ENCODE measurements at places on chromosomes 16 and 17.
A peak's percentile ranks its signal among the peaks of the same experiment; 100 is the strongest.

DNA sequence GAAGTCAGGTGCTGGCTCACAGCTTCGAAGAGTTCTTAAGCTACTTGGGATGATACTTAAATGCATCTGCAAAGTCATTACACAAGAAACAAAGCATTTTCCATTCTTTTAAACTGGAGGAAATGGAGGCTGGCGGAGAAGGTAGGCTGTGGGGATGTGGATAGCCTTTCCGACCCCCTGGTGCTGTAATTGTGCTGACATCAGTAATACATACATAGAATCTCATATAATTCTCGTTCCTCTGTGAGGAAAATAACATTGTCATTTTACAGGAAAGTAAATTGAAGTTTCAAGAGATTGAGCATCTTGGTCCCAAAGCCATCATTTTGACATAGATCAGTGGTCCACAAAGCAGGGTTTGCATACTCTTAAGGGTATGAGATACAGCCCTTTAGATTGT is 39.5 kb downstream of the UTP18 start:
- no peak for DNase-seq

DNA sequence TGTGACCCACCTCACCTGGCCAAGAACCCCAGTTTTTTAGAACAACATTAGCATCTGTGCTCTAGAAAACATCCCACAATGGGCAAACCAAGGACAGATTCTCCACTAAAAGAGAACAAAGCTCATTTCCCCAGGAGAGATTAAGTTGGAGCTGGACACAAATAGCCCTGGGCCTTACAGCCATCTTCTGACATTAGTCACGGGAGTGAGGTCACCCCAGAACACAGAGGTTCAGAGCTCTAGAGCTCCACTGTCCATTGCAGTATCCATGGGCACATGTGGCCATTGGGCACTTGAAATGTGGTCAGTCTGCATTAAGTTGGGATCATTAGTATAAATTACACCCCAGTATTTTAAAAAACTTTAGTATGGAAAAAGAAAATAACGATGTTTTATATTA is 47.6 kb upstream of the RBBP6 start:
- no peak for DNase-seq

- DNase-seq = peak; percentile 86
These were observed 150.8 kb downstream of the SSH2 start for GRCh38 chr17:29778956-29779811.

DNA sequence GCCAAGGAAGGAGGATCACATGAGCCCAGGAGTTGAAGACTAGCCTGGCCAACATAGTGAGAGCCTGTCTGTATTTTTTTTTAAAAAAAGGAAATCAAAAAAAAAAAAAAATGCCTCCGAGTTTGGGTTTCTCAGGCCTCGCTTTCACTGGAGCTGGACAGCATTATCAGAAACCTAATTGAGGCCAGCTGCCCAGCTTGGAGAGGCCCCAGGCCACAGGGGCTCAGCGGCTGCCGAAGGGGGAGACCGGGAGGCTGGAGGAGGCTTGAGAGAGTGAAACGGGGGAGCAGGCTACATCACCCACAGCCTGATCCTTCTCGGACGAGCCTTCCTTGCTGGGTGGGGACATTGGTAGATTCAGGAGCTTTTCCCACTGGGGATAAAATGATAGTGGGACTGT is 5.1 kb downstream of the TTYH2 start:
- DNase-seq = no peak

GRCh38 chr17:80064696-80065095 is 28.3 kb downstream of the CCDC40 start:
- DNase-seq = no peak

- peak; percentile 50 for DNase-seq
These were observed 54.5 kb downstream of the TUBD1 start for GRCh38 chr17:59838052-59838916.

GRCh38 chr17:75869282-75870141 is 8.9 kb downstream of the TRIM47 start:
- no peak for DNase-seq

- no peak for DNase-seq
These were observed 241.8 kb downstream of the C16orf95 start for GRCh38 chr16:87075319-87075860.

DNA sequence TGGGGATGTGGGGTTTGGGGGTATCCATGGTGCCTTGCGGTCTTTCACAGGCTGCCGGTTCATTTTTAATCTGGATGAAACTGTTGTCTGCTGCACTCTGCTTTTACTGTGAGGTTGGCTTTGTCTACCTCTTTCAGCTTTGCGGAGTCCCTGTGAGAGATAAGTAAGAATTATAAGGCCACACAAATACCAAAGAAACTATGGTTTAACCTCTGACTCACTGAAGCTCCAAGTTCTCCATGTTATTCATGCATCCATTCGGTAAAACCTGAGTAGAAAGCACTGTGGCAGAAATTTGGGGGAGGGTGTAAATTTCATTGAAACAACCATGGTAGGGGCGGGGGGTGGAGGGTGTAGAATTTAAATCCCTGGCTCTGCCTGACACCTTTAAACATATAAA is 30.5 kb downstream of the KIAA0753 start:
- no peak for DNase-seq

- DNase-seq = no peak
These were observed 94.1 kb downstream of the RPGRIP1L start for GRCh38 chr16:53609536-53609935.

- no peak for DNase-seq
These were observed 33.5 kb upstream of the ENDOV start for GRCh38 chr17:80381416-80381923.

DNA sequence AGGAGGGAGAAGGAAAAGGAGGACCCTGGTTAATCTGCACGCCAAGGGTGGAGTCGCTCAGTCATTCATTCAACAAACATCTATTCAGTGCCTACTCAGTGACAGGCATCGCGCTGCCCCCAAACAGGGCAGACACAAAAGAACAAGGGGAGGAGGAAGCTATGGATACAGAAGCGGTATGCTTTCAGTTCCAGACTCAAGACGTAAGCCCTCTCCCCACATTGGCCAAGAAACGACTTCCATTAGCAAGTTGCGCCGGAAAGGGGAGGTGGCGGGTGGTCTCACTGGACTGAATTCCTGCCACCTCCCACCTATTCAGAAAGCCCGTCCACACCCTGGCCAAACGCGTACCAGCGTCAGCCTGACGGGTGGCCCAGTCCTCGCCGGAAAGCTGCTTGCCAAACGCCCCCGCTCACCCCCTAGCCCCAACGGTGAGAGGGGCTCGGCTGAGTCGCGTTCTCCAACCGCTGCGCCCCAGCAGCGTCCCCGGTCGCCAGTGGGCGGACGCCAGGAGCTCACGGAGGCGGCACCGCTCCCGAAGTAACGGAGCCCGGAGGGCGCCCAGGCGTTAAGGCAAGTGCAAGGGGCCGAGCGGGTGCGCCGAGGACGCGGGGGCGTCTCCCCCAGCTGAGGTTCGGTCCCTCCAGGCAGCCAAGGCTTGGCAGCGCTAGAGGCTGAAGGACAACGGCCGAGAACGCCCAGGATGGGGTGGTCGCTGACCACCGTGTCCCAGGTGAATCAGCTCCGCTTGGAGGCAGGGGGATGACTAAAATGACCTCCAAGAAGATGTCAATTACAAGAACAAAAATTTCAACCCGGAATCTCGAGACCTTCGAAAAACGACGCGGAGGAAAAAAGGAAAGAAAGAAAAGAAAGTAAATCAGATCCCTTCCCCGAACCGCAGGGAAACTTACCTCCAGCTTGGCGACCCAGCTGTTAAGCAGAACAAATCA is 470.7 kb downstream of the SOX9 start:
- DNase-seq = no peak

DNA sequence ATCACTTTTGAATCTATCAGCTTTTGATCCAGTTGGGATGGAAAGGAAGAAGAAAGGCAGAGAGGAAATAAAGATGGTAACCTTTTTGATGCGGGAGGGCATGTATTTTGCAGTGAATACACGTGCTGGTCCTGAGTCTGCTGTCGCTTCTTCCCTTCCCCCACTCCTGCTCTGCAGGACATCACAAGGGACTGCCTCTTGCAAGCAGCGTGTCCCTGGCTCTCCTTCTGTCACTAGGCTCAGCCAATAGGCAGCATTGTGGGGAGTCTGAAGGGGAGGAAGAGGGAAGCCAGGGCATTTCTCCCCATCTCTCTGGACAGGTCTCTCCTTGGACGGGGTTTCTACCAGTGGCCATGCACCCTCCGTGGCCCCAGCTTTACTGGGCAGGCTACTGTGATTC is 15.7 kb upstream of the WFDC1 start:
- no peak for DNase-seq

- DNase-seq = no peak
These were observed 349.8 kb downstream of the SEC14L1 start for GRCh38 chr17:77490361-77491183.

GRCh38 chr17:81385320-81386111 is 9.7 kb upstream of the BAHCC1 start:
- no peak for DNase-seq

DNA sequence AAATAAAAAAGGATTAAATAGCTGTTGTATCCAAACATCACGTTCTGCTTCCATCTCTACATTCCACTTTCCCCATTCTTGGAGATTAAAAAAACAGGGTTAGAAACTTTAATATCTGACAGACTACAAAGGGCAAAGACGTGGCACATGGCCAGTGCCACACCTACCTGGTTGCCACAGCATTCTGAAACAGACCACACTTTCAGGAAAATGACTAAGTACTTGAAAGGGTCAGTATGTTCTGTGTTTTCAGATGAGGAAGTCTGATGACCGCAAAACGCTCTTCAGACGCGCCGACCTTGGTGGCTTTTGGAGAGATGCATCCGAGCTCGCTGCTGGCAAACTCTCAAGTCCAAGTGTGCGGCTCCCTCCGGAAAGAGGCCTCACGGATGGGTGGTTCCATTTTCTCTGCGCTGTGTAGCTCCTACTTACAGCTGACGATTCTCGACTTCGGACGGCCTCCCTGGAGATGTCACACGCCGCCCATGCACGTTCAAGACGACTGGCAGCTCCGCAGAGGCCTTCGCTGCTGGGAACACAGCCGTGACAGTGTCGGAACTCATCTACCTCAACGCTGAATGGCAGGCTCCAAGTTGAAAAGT is 15.5 kb downstream of the MAP1LC3B start:
- no peak for DNase-seq

DNA sequence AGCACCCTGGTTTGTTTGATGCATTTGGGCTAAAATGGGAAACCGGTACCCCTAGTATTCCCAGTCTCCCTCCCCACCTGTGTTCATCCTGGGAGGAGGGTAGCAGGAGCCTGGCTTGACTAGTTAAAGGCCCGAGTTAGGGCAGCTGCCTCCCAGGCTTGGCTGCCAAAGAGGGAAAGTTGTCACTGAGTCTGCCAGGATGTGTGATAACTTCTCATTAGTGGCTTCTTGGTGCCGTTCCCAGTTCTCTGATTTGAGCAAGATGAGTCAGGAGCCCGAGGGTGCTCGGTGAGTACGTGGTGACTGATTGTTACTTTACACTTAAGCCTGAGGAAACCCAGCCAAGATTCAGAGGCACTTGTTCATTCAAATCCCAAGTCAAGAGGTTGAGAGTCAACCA is 2.5 kb downstream of the KRT32 start:
- no peak for DNase-seq

DNA sequence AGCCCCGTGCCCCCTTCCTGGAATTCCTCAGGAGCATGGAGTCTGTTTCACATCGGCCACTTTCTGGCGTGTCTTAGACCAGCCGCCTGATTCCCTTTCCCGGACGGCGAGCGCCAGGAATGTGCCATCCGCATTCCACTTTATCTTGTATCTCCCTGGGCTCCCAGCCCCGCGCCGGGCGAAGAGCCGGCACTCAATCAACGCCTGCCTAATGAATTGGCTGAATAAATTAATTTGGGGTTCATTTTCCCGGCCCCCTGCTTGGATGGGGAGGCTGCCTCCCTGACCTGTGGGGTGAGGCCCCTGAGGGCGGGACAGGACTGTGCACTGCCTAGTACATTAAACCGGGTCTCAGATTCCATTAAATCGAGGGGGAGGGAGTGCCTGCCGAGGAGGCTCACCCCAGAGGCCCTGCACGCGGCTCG is 282.3 kb upstream of the TNRC6C start:
- no peak for DNase-seq

GRCh38 chr17:58156839-58157803 is 8.9 kb downstream of the OR4D1 start:
- DNase-seq = no peak

DNA sequence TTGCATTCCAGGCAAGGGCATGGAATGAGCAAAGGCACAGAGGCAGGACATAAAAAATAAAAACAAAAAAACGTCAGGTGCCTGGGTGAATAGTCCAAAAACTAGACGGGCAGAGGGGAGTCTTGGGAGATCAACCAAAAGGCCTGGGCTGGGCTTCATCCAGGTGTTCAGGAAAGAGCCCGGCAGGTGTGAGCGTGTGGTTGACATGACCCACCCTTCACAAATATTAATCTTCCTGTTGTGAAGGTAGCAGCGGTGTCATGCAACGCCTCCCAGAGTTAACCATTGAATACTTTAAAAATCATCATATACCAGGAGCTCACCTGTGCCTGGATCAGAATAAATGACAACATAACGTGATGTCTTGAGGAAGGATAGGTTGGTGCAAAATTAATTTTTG is 90.6 kb downstream of the USP22 start:
- DNase-seq = no peak

- no peak for DNase-seq
These were observed 192.4 kb upstream of the HSBP1 start for GRCh38 chr16:83615141-83615952.

- peak; percentile 61 for DNase-seq
These were observed 42.5 kb downstream of the MYH3 start for GRCh38 chr17:10614536-10615155.

DNA sequence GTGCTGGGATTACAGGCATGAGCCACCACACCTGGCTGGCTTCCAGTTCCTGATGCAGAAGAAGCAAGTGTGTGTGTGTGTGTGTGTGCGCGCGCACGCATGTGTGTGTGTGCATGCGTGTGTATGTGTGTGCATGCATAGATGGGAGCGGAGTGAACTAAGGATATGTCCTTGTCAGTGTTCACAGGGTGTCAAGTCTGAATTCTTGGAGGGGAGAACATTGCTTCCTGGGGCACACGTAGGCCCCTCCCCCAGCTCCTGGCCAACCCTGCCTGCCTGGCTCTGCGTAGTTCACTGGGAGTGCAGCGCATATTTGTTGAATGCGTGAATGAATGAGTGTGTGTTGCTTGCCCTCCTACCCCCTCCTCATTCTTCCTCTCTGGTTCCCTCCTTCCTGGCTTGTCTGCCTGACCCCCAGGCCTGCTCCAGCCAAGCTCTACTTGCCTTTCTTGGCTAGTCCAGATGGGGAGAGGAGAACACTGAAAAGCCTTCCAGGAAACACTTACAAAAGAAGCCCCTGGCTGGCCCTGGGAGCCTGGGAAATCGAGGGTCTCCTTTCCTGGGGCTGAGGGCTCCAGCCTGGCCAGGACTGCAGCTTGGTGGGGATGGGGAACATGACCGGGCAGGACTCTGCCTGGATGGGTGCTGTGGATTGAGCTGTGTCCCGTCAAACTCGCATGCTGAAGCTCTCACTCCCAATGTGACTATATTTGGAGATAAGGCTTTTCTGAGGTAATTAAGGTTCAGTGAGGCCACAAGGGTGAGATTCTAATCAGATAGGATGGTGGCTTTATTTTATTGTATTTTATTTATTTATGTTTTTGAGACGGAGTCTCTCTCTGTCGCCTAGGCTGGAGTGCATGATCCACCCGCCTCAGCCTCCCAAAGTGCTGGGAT is 27.9 kb downstream of the IGFBP4 start:
- DNase-seq = no peak
